ENCODE measurements at places on chromosomes 16 and 17.

DNA sequence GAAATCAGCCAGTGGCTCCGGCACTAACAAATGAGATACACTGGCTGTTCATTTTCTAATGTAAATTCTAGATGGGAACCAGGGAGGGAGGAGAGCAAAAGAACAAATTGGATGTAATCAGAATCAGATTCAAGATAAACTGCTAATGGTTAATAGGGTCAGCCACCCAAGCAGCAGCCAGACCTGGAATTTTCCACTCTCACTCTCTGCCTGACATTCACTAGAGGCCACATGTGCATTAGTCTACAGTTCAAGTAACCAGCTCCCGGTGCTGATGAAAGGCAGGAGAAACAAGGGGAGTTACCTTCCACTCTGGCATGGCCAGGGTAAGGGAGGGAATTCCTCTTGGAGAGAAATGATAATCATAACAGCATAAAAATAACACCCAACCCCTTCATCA, 597.7 kb downstream of the TOX3 start:
- no peak for DNase-seq

DNA sequence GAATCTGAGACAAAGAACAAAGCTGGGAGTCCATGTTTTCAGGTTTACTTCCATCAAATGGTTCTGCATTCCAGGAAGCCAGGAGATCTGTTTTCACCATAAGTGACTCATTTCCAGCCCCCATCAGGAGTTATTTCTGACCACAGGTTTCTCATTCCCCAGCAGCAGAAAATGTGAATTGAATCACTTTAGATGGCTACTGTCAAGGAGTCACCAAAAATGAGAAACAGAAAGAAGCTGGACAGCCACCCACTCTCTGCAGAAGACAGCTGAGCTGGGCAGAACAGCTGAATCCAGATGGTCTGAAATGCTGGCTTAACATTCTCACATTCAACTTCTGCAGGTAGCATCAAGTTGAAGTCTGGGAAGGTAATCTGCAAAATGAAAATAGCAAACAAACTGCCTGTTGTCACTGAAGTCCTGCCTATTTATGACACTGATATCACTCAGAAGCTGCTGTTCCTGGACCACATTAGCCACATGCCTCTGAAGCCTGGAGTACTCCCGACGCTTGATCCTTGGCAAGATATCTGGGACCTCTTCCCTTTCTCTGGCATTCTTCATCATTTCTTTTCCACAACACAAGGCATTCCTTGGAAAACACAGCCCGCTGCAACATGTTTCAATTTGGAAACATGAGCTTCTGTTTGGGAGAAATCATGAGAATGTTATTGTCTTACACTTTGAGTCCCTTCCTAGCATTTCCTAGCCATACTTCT, 15.3 kb downstream of the CCL11 start:
- DNase-seq = no peak

DNA sequence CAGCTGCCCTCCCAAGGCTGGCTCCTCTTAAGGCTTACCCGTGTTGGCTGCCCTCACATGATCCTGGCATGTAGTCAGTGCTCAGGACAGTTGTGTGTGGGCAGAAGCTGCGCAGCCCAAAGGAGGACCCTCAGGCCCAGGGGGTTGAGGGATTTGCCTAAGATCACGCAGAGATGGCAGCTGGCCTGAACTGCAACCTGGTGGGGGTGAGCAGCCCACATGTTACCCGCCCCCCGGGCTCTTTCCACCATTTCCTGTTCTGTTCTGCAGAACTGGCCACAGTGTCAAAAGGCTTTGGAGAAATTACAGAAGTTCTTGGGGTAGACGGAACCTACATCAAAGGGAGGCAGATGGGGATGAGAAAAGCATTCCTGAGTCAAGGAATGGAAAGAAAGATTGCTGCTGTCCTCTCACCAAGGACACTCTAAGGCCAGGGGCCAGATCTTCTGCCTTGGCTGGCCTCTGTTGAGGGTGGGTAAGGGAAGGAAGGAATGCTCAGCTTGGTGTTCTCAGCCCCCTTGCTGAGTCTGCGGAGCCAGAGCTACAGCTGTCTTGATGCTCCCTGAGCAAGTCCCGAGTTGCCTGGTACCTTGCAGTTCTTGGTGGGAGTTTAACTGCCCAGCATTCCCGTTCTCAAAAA, 53.0 kb downstream of the EPN2 start:
- DNase-seq = no peak

DNA sequence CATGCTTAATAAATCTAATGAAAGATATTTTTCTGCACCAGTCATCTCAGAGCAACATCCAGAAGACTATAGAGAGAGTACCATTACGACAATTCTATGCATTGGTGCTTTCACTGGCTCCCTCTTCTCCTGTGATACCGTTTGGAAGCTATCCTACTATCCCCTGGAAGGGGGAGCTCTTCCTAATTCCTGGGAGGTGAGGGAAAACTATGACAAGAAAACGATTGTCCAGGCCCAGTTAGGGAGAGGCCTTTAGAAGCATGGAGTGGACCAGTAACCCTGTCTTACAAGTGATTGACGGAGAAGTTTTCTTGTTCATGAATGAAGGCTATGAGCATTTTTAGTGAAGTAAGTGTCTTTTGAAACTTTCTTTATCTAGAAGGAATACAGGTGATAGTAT, 150.2 kb downstream of the TANC2 start:
- no peak for DNase-seq

- DNase-seq = no peak
Measured at GRCh38 chr17:75645889-75646637, 12.8 kb downstream of the SMIM5 start.

DNA sequence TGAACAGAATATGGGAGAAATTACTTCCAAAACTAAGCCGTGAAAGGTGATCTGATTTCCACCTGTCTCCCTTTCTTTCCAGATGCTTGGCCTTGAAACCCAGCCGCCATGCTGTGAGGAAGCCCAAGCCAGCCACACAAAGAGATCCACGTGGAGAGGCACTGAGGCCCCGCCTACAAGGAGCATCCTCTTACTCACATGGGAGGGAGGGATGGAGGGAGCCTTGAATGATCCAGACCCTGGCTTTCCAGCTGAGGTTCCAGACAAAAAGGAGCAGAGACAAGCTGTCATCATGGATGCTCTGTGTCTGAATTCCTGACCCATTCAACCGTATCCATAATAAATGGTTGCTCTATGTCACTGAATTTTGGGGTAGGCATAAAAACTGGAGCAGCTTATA, 48.9 kb upstream of the HAPSTR1 start:
- no peak for DNase-seq

- DNase-seq = no peak
Measured at GRCh38 chr16:622920-623280, 7.9 kb upstream of the WFIKKN1 start.

DNA sequence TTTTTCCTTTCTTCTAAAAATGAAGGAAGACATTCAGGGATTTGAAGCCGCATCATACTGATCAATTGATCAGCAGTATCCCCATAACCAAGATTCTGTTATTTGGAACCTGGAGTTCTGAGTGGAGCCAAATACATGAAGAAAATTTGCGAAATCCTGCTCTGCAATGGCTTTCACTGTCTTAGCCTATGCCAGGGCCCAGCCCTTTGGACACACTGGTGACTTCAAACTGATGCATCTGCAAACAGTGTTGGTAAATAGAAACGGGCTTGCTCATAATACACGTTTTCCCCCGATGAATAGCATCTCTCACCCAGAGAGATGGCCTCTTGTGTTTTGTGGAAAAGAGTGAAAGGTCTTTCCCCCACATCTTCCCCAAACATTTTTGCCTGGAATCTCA, 87.6 kb upstream of the TOX3 start:
- DNase-seq = no peak

GRCh38 chr17:75847614-75848522, 3.7 kb upstream of the UNC13D start:
- DNase-seq = no peak

- no peak for DNase-seq
Measured at GRCh38 chr16:21218153-21218552, 6.8 kb upstream of the ZP2 start.

- DNase-seq = no peak
Measured at GRCh38 chr17:75876190-75876937, 2.0 kb downstream of the TRIM47 start.

Measured in fibroblast of the conjunctiva (primary cell).